Aorta (tissue), 5 donors: ENCODE measurements at places on chromosomes 12 and 14. TPM values are rescaled to one million over a fixed set of nuclear protein-coding genes. Genes with fewer than 3 reads are reported as not detected.

Gene WDHD1
- 2.6 TPM for total RNA-seq

Gene GALNT9
- 0.84 TPM for total RNA-seq

Gene PLA2G1B
- 1.2 TPM for total RNA-seq

Gene SLC6A12
- total RNA-seq = 2.2 TPM

Gene KRT4
- not detected for total RNA-seq

Gene CLEC7A
- total RNA-seq = 25.8 TPM

GRCh38 chr14:72303930-72304329, 371.7 kb downstream of the RGS6 start:
- DNase-seq = no peak

DNA sequence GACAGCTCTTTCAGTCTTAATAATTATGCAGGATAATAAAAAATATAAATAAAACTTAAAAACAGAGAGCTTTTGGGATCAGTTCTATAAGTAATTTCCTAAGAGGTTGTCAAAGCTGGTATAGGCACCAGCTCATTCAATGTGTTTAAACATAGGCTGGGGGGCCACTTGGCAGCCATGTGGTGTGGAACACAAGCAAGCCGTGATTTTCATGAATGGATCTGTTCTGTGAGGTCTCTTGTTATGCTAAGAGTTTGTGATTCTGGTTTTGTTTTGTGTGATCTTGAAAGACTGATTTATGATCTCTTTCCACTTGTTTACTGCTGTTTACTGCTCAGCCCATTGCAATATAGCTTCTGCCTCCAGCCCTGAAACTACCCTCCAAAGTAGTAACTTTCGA, 240.9 kb downstream of the FBXL14 start:
- no peak for DNase-seq

DNA sequence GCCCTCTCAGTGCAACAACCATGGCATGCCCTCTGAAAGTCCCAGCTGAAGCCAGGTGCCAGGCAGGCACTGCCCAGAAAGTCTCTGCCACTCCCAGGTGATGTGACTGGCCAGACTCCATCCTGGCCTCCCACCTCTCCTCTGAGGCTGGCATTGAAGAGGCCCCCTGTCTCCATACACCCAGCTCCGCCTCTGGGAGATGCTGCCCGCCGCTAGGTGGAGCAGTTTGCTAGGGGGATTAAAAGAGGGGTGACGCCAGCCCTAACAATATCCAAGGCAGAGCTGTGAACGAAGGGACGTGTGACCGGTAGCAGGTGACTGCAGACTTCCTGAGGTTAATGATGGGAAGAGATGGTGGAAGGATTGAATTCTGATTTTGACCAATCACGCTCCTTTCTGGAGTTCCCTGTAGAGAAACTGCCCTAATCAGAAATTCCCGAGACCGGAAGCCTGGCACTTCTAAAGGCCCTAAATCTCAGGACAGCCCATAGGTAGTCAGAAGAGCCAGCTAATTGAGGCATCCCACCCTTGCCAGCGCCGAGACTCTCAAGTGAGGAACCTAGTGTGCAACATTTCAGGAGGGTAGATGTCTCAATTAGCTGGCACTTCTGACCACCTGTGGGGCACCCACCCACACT, 8.3 kb upstream of the PLEK2 start:
- no peak for DNase-seq

DNA sequence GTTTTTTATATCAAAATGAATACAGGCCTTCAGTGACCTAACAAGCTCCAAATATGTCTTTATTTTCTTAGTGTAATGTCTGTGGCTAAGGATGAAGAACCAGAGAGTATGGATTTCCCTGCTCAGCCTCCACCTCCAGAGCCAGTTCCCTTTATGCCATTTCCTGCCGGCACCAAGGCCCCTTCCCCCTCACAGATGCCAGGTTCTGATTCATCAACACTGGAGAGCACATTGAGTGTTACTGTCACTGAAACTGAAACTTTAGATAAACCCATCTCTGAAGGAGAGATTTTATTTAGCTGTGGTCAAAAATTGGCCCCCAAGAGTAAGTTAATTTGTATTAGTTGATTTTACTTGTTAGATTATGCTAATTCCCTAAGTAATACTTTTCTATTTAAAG, 61.0 kb downstream of the KIAA0586 start:
- no peak for DNase-seq

DNA sequence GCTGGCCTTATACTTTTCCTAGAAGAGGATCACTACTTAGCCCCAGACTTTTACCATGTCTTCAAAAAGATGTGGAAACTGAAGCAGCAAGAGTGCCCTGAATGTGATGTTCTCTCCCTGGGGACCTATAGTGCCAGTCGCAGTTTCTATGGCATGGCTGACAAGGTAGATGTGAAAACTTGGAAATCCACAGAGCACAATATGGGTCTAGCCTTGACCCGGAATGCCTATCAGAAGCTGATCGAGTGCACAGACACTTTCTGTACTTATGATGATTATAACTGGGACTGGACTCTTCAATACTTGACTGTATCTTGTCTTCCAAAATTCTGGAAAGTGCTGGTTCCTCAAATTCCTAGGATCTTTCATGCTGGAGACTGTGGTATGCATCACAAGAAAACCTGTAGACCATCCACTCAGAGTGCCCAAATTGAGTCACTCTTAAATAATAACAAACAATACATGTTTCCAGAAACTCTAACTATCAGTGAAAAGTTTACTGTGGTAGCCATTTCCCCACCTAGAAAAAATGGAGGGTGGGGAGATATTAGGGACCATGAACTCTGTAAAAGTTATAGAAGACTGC, 1.5 kb downstream of the MGAT2 start:
- DNase-seq = no peak
